ENCODE measurements at places on chromosomes 5 and 9.

DNA sequence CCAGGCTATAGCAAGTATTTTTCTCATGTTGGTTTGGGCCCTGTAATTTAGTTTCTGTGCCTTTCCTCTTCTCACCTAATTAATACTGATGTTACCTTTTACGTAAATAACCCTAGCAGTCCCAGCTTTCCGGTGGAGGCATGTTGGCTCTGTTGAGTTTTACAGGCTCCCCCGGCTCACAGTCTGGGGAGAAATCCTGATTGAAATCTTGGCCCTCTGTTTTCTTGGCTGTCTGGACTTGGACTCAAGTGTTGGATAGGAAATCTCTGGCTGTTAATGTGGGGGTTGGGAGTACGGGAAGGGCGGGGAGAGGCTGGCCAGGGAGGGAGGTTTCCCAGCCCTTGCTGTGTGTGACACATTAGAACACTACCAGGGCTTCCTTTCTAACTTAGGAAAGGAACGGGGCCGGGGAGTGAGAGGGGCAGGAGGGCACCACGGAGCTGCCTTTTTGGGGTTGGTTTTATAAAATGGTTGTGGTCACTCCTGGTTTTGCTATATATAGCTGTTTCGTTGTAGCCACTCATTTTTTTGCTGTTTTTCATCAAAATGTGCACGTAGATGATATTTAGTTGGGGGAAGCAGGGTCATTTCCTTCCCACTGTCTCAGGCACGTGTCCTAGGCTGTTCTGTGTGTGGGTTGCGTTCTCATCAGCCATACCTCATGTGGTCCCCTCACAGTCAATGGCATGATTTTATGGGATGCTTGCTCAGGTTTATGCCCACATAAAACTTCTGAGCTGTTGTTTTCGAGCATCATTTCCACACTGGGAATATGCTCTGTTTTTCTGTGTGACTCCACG is 11.0 kb downstream of the TRIO start:
- DNase-seq: no peak

DNA sequence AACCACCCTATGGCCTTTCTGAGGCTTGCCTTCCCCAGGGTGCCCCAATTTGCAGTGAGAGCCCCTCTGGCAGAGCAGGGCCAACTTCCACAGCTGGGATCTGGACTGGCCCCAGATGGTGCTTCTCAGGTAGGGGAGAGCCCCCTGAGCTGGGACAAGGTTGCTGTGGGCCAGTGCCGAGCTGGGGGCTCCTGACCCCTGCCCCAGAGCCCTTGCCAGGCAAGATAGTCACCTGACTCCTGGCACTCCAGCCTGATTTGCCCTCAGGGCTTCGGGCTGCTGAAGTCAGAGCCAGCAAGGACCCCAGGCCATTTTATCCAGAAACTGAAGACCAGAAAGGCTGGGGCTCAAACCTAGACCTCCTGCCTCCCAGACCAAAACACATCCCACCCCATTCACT is 33.4 kb upstream of the AKNA start:
- no peak for DNase-seq

DNA sequence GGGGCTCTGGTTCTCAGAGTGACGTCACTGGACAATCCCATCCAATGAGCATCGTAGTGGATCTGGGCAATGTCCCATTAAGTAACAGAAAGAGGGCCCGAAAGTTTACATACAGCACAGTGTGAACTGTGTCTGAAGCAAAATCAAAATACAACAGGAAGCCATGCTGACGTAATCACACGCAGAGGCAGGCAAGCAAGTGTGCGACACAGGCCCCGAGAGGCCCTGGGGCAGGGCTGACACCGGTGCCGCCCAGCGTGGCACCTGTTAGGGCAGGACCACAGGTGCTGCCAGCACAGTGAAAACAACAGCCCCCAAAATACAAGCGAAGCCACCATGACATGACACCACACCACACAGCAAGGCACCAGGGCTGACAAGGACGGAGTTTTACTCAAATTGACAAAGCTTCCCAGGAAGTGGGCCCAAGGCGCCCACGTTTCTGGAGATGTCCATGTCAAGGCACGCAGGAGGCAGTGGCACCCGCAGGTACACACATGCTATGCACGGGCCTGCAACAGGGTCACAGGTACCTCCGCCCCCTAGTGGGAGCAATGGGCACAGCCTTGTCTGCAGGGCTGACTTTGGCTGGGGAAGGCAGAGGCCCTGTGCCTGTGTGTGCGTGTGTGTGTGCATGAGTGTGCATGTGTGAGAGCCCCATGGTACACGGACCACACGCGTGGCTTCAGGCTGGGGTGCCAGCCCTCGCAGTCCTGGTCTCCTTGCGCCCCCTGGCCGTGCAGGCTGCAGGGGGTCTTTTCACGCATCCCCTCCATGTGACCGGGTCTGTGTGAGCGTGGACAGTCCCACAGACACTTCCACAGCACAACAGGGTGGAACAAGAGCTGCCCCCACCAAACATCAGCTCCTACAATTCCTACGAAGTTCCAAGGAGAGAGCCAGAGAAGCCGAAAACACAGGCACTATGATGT is 19.6 kb downstream of the QSOX2 start:
- no peak for DNase-seq

DNA sequence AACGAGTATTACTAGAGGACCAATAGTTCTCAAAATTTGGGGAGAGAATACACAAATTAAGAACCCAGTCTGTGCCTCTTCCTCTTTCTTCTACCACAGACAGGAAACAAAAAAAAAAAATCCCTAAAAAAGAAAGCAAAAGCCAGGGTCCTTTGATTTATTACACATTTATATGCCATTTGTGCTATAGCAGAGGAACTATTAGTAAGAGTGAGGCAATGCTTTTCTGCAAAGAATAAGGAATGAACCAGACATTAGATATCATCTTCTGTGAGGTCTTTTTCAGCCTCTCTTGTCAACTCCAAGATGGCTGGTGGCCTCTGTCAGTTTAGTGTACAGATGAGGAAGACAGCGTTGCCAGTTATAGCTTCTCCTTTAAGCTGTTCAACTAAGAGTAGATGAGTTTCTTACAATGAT is 127.6 kb downstream of the RFX3 start:
- no peak for DNase-seq

- no peak for DNase-seq
Observed at GRCh38 chr9:85339338-85339737, 402.4 kb downstream of the AGTPBP1 start.

GRCh38 chr5:34011536-34011935 is 3.7 kb upstream of the AMACR start:
- no peak for DNase-seq

GRCh38 chr5:147154809-147155208 is 80.0 kb upstream of the STK32A start:
- no peak for DNase-seq

DNA sequence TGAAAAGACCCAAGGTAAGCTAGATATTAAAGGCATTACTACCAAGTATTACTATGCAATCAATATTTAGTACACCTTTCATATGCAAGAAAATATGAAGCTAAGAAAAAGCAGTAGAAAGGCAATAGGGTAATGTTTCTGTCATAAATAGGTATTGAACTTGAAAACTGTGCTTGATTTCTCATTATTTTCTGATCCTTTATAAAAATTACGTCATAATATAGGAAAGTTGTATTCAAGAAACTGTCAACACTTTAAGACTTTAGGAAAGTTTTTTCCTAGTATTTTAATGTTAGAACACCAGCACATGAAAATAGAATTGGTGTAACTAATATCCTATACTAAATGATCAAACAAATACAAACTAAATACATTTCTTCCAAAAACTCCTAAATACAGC is 133.2 kb downstream of the EDIL3 start:
- DNase-seq: no peak

DNA sequence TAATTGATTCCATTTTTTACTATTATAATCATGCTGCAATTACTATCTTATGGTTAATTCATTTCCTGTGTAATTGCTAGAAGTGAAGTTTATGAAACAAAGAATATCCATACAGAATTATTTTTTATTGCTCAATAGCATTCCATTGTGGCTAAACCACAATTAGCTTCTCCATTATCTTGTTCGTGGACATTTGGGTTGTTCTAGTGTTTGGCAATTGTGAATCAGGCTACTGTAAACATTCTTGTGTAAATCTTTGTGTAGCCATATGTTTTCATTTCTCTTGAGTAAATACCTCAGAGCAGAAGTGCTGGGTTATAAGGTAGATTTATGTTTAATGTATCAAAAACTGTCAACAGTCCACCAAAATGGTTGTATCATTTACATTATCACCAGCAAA is 341.1 kb downstream of the MAT2B start:
- DNase-seq: peak; percentile 44

- no peak for DNase-seq
Observed at GRCh38 chr5:19751326-19751725, 236.7 kb downstream of the CDH18 start.

GRCh38 chr5:126414874-126415502 is 8.2 kb upstream of the GRAMD2B start:
- DNase-seq: peak; percentile 32

GRCh38 chr9:32414856-32415255 is 30.4 kb downstream of the ACO1 start:
- no peak for DNase-seq

- no peak for DNase-seq
Observed at GRCh38 chr5:849651-850301, 1.0 kb downstream of the ZDHHC11 start.

DNA sequence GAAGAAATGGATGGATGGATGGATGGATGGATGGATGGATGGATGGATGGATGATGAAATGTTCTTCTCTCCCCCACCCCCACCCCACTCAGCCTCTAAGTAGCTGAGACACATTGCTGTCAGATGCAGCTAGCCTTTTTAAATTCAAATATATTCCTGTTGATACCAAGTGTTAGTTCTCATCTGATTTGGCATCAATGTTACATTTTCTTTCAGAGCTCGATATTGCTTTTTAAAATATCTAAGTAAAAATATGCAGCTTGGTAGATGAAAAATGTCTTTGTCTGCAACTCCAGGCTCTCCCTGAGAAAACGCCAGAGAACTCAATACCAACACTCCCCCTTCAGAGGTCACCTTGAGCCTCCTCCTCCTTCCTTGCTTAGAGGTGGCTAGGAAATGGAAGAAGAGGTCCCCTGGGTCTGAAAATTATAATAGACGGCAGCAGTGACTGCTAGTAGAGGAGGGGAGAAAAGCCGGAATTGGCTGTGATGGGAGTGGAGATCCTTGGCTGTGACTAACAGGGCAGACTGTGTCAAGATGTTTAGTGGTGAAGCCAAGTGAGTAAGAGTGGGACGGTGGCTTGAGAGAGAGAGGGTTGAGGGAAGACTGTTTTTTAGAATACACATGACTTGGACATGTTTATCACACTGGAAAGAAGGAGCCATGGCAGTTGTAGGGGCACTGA is 156.0 kb downstream of the ZNF462 start:
- DNase-seq: no peak

DNA sequence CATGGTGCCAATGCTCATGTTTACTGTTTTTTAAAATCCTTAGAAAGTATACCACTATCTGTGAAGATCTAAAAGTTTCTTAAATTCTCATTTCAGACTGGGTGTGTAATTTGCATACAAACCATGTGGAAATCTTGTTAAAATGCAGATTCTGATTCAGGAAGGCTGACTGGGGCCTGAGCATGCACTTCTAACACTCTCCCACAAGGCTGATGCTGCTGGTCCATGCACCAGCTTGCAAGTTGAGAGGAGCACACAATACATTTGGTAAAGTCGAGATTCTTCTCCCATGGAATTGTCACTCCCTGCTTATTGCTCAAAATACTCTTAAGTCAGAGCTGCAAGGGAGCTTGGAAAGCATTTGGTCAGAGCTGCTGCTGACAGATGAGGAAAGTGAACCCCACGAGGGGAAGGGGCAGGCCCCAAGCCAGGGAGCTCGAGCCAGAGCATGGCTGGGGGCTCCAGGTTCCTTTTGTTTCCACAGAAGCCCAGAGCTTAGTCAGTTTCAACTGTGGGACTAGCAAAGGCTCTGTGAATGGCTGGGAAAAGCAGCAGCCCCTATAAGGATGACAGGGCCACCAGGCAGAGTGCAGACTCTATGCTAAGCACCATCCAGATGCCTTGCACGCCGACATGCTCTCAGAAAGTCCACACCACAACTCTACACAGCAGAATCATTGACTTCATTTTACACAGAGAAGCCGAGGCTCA is 93.5 kb upstream of the HAND1 start:
- no peak for DNase-seq

DNA sequence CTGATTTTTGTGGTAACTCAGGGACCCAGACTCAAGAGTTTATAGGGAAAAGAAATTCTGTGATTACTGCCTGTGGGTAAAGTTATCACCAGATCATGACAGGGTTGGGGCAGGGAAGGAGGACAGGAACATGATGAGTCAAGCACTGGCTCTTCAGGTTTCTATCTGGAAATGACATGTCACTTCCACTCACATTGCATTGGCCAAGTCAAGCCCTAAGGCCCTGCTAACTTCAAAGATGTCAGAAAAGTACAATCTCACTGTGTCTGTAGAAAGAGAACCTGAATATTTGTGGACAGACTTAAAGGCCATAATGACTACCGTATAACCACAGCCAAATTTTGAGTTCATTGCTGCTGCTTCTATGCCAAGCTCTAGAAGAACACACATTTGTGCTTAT is 187.7 kb downstream of the TLE4 start:
- DNase-seq: no peak
